ENCODE measurements at places on chromosomes 16 and 17.

GRCh38 chr17:75847614-75848522 lies 3.7 kb upstream of the UNC13D start:
- no peak for DNase-seq

GRCh38 chr17:8875957-8876356 lies 8.5 kb upstream of the PIK3R6 start:
- DNase-seq: no peak

- DNase-seq: no peak
These were observed 5.1 kb upstream of the CD68 start for GRCh38 chr17:7574176-7574953.

GRCh38 chr17:31677681-31678080 lies 181.4 kb downstream of the COPRS start:
- DNase-seq: no peak

- DNase-seq: no peak
These were observed 209.6 kb upstream of the CACNG5 start for GRCh38 chr17:66625311-66625767.

DNA sequence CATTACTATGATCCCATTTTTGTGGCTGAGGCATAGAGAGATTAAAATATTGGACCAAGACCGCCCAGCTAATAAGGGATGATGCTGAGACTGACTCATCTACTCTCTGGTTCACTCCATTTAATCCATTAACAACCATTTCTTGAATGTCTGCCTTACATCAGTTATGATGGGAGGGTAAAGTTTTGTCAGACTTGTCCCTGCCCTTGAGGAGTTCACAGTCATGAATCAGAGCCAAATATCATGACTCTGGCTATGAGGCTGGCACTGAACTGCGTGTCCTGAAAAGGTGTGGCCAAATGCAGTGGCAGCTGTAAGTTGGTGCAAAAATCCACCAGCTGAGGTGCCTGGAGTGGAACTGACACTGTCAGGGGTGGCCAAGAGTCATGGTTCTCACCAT lies 35.0 kb upstream of the MAF start:
- DNase-seq: no peak

- no peak for DNase-seq
These were observed 59.1 kb upstream of the CLEC18B start for GRCh38 chr16:74480150-74481029.

GRCh38 chr16:14501331-14502255 lies 128.5 kb downstream of the PARN start:
- peak; percentile 7 for DNase-seq

DNA sequence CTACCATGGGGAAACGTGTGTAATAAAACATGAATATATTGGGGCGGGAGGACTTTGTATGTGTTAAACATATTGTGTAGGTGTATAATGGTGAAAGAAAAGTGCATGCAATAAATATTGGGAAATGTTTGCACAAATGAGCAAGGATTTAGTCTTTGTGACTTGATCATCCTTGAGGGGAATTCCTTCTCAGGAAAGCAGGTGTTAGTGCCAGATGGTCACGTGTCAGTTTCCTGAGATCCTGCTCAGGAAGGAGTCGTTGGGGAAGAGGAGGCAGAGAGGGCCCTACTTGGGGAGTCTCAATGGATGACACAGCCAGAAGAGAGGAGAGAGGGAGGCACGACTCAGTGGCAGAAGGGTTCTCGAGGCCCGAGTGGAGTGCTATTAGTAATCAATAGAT lies 53.2 kb downstream of the MSI2 start:
- no peak for DNase-seq

GRCh38 chr17:21209511-21210175 lies 4.3 kb downstream of the TMEM11 start:
- no peak for DNase-seq

DNA sequence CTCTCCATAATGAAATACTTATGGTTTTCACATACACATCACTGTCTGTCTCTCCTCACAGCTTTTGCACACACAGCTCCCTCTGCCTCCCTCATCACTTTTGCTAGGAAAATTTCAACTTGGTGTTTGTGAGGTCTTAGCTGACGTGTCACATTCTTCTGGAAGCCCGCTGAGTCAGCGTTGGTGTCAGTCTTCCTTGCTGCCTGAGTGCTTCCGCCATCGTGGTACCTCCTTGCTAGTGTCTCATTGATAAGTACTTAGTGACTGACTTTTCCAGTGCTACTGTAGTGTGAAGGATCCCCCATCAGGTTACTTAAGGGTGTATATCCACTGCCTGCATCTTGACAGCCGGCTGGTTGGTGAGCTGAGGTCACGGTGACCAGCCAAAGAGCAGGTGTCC lies 33.5 kb downstream of the CA10 start:
- no peak for DNase-seq

- DNase-seq: no peak
These were observed 8.8 kb downstream of the QPRT start for GRCh38 chr16:29687755-29688154.

- no peak for DNase-seq
These were observed 7.3 kb upstream of the SSTR2 start for GRCh38 chr17:73157521-73157890.

- no peak for DNase-seq
These were observed 2.3 kb downstream of the SALL1 start for GRCh38 chr16:51148678-51149228.

DNA sequence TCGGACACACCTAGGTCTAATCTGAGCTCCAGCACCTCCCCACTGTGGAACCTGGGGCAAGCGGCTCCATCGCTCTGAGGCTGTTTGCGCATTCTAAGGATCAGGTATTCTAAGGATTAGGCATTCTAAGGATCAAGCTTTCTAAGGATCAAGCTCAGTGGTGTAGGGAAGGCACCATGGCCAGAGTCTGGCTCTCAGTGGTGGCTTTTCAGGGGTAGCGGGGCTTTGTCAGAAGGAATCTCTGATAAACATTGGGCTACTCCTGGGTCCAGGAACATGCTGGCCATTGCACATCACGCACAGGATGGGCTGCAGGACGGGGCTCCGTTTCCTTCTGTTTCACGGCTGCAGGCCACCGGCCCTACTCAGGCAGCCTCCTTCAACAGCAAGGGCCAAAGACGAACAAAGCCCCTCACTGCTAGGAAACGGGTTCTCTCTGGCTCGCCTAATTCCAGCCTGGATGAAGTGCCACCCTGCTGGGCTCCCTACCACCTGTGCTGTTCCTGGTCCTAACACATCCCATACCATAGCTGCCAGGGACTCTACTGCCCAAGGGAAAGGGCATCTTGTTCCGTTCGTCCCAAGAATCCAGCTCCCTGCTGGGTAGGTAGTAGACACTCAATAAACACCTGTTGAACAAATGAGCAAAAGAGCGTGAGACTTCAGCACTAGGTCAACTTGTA lies 5.5 kb downstream of the C1QTNF1 start:
- DNase-seq: no peak

- DNase-seq: peak; percentile 22
These were observed 73.6 kb downstream of the WIPI1 start for GRCh38 chr17:68383443-68384321.

DNA sequence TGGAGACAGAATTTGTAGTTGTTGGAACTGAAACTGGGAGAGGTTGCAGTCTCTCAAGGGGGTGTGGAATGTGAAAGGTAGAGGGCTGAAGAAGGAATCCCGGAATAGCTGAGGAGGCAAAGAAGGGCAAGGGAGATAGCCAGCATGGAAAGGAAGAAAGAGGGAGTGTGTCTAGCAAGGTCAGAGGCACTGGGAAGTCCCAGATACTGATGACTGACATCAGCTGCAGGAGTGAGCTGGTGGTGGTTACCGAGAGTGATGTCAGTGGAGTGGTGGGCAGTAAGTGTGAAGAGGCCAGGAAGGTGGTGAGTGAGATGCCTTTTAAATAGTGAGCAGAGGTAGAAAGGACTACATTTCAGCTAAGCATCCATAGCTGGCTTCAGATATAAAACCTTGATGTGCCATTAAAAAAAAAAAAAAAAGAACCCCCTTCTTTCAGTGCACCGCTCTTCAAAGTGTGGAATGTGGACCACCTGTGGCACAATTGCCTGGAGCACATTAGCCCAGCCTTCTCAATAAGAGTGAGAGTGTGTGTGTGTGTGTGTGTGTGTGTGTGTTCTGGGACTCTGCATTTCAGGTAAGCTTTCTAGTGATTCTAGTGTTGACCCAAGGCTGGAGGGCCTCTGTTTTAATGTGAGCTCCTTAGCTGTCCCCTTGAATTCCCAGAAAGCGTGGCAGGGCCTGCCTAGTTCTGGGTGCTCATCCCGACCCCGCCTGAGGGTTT lies 8.5 kb downstream of the PRMT7 start:
- DNase-seq: peak; percentile 61

GRCh38 chr16:84600343-84601229 lies 17.3 kb downstream of the COTL1 start:
- peak; percentile 43 for DNase-seq

DNA sequence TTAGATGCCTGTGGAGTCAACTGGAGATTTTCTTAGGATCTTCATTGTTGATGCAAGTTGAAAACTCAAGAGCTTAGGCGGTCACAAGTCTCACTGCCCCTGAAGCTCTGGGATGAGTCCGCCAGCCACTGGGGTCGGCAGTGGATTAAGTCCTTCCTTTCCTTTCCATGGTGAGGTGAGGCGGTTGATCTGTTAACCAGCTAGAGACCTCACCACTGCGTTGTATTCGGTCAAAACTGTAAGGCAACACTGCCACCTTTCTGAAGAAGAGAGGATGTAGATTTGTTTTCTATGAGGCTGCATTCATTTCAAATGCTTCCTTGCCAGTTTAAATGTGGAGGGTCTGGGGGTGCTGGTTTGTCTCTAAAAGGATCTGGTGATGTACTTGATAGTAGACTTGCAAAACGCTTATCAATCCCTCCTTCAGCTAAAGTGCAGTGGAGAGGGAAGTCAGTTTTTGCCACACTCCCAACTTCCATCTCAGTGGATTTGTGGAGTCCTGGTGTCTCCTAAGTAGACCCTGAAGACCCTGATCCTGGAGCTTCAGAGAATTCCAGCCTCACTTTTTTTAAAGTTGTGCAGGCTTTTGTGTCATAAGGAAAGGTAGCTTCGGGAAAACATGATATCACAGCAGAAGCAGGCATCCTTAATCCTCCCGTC lies 1.7 kb downstream of the MYOCD start:
- DNase-seq: no peak

GRCh38 chr17:57965521-57966160 lies 10.4 kb upstream of the CUEDC1 start:
- DNase-seq: no peak

DNA sequence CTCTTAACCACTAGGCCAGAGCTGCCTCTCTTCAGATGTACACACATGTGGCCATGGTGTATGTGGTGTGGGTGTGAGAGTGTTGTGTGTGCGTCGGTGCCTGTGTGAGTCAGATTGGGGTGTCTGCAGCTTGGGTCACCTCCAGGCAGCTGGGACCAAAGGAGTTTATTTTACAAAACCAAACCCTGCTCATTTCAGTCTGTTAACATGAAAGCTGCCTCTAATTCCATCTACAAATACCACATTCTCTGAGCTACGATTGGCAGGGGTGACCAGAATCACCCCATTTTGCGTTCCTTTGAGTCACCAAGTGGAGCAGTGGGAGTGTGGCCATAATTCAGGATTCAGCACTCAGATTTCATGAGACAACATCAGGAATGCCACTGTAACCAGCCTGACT lies 105.3 kb downstream of the IRX5 start:
- DNase-seq: no peak

- DNase-seq: no peak
These were observed 13.1 kb upstream of the BRD7 start for GRCh38 chr16:50381679-50382440.

- DNase-seq: no peak
These were observed 398.5 kb downstream of the HAPSTR1 start for GRCh38 chr16:9489835-9490467.

- no peak for DNase-seq
These were observed 30.3 kb downstream of the CPSF4L start for GRCh38 chr17:73231395-73231794.

GRCh38 chr16:11700264-11701029 lies 32.2 kb downstream of the SNN start:
- no peak for DNase-seq

DNA sequence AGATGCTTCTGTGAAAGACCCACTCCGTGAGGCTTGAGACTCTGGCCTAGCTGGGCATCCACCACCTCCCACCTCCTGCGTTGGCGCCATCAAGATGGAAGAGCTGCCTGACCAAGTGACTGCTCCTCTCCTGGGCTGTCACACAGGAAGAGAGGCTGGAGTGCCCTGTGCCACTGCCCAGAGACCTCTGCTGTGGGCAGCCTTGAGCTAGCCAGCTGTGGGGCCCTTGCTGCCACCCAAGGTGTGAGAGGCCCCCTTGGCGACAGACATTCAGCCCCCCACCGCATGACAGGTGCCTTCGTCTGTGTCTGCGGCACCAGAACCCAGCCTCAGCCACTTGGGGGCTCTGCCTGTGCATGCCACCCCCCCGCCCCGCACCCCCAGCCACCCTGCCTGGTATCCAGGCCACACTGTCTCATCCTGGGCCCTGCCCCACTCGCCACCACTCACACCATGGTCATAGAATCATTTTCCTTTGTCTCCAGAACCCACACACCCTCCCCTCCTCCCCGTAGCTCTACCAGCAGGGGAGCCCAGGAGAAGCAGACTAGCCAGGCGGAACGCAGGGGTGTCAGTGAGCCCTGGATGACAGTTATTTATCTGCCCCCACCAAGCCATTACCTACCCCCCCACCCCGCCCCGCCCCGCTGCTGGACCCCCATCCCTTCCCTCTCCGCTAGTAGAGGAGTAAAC lies 120.9 kb upstream of the LHX1 start:
- no peak for DNase-seq

GRCh38 chr16:66746682-66747081 lies 4.7 kb downstream of the DYNC1LI2 start:
- no peak for DNase-seq

DNA sequence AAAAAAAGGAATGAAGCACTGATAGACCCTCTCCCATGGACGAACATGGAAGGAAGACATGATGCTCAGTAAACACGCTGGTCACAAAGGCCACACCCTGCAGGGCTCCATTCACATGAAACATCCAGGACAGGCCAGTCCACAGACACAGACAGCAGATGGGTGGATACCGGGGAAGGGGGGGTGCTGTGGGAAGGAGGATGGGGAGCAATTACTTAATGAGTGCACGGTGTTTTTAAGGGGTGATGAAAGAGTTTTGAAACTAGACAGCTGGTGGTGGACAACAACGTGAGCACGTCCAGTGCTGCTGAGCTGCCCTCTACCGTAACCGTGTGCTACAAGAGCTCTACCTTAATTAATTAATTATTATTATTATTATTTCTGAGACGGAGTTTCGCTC lies 6.0 kb upstream of the SLC16A3 start:
- DNase-seq: no peak
